ENCODE measurements at places on chromosomes 16 and 17.

DNA sequence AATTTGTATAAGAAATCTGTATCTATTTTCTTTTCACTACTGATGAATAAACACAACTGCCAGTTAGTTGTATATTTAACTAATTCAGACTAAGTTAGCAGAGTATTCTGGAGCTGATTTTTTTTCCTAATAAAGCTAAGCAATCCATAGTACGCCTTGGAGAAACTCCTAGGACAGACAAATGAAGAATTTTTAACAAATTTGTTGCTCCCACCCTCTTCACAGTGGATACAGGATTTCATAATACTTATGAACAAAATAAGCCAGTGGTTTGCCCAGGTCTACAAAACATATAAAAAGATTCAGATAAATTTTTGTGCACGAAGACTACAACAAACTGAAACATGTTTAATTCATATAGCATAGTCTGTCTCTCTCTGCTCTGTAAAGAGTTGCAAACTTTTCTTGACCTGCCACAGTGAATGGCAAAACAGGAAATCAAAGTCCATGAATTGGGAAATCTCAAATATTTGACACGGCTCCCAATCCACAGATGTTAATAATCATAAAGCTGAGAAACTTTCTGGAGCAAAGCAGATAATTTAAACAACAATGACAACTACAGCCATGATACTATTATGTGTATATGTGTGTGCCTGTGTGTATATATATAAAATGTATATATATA is 594 bp upstream of the ABCA6 start:
- DNase-seq, result no peak

DNA sequence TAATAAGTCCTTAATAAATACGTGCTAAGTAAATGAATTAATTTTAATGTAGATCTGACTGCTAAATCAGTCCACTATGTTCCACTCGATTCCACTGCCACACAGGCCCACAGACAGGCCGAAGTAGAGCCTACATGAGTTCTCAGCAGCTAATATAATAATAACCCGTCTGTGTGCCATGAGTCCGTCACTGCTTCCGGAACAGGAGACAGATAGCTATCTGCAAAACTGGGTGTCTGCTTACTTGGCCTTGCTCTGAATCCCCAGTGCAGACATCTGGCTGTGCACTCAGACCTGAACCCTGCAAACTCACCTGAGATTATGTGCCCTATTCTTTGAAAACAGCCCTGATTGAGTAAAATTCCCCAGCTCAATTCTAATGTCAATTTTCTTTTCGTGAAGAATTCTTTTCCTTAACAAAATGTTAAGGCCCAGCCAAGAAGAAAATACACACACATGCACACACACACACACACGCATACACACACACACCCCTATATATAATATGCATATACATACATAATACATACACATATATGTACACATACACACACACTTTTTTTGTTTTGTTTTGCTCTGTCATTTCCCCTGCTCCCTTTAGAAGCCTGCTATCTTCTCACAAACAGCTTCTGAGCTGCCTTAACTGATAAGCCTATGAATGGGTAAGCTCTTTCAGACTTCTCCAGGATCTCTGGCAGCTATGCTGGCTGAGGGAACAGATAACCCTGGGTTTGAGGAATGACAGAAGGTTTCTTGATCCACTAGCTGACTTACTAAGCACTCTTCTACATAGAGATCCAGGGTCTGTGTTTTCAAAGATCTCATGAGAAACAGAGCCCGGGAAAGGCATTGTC is 39.8 kb upstream of the TOM1L1 start:
- no peak for DNase-seq

DNA sequence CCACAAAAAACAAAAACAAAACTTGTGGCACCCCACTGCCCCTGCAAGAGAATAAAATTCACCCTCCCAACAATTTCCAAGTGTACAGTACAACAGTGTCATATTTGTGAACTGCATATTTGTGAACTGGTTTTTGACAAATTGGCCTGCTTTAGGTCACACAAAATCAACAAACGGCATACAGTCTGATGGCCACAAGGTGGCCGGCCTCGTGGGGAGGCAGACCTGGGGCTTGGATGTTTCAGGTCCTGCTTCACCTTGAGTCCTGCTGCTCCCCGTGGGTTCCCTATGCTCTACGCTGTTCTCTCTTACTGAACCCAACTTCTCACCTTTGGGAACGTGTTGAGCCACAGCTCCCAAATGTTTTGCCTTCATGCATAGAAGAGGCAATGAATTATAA is 102.2 kb downstream of the CDK5R1 start:
- no peak for DNase-seq

DNA sequence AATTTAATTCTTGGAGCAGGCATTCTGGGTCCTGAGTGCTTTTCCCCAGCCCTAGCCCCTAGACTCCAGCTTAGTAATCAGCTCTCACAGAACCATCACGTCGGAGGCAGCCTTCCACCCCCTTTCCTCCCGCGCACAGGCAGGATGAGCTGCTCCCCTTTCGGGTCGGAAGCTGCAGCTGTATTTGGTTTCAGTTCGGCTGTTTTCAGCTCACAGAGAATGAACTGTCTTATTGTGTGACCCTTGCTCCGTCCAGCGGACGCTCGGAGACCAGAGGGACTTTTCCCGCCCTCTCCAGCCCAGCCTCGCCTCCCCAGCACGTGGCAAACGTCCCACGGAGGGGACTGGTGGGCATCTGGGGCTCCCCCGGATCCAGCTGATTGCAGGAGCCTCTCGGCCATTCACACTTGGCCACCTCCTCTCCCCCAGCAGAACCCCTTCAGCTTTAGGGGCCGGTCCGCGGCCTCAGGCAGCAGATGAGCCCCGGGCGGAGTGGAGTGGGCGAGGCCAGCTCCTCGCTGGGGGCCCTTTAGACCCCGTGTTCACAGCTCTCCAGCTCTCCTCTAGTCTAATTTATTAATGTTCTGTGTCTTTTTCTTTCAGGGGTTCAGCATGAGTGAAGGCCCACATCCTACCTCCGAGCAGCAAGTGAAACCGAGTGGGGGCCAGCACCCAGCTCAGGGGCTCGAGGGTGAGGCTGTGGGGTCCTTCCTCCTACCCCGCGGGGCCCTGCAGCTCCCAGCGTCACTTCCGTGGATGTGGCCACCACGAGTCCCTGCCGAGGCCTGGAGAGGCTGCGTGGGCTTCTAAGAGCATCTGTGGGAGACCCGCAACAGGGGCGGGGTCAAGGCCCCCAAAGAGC is 863 bp upstream of the UTS2R start:
- DNase-seq, result peak; percentile 7

DNA sequence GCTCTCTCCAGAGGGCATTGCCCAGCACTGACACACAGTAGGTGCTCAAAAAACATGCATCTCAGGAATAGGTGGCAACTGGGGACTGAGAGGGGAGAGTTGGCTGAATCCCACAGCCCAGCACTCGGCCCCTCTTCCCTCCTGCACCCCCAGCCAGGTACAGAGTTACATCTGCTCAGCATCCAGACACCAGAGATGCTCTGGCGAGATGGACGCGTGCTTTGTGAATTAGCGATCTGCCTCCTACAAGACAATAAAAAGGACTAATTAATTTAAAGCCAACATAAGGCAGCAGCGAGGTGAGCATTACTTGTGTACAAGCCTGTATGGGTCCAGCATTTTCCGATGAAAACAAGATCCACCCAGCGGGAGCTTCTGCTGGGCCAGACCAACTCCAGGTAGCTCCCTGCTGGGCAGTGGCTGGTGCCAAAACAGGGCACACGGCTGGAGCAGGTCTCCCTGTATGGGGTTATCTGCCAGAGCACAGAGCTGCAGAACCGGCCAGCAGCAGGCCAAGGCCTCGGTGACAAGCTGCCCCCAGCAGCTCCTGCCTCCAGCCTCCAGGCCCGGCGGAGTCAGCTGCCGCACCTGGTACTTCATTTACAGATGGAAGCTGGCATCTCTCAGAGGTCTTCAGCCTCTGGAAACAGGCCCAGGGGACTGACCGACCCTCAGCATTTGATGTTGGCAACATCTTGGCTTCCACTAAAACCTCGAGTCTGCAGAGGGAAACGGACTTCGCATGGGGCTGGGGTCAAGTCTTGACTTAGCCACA is 219.7 kb upstream of the SDK2 start:
- DNase-seq, result no peak

GRCh38 chr17:5111402-5112204 is at the start of gene ZNF232:
Gene ZNF232, minus strand, starts transcription at chr17:5111878. Its CDS starts 56 bp downstream, at chr17:5111822.
- peak; percentile 91 for DNase-seq

- peak; percentile 41 for DNase-seq
Observed at GRCh38 chr17:8041249-8041928, 2.5 kb downstream of the ALOX15B start.

DNA sequence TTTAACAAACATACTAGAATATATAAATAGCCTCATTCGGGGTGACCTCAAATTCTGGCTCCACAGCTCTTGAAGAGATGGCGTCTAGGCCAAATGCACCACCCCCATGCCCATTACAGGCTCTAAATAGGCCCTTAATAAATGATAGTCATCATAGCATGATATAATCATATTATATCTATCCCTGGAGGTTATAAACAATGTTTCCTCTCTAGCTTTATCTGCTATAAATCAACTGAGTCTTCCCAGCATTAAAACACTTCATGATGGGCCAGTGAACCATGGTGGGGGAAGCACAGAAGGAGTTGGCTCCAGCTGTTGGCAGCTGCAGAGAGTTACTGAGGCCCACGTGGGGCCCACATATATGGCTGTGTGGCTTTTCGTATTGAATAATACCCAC is 214.9 kb upstream of the MPHOSPH6 start:
- no peak for DNase-seq

DNA sequence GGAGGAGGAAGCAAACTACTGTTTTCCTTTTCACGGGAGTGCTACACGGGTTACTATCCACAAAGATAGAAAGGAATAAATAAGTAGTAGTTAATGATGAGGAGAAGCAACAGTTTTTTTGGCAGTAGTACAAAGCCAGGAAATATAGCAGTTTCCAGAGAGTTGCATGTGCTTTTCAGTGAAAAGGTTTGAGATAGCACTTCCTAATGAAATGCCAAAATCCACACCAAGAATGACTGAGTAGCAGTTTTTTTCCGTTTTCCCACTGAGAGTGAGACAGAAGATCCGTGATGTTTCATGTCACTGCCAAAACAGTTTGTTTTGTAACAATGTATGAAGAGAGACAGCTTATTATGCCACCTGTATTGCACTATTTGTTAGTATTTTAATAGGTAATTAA is 129.1 kb downstream of the STX8 start:
- DNase-seq, result no peak

GRCh38 chr17:63685041-63685440 is 14.9 kb downstream of the LIMD2 start:
- no peak for DNase-seq

DNA sequence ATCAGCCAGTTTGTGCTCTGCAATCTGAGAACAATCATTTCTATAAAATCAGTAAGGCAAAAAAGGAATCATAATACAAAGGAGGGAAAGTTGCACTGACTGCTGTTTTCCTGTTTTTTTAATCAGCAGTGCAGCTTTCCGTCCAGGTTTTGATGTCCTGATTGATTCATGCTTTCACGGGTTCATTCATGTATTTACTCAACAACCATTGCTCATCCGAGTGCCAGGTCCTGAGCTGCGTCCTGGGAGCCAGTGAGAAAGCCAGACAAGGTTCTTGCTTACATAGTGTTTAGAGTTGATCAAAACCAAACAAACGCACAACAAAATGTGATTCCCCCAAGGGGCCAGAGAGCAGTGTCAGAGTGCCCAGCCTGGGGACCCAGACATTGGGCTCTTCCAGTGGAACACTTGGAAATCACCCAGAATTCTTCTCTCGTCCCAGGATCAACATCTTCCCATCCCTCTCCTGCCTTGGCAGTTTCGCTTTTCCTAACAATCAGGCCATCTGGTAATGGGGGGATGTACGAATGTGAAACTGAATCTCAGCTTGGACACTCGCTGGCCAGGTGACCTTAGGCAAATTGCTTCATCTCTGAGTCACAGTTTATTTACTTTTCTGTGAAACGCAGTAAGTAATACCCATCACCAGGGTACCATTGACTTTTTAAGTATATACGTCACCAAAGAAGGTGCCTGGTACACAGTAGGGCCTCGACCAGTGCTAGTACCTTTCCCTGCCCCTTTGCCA is 13.3 kb upstream of the C1QL1 start:
- no peak for DNase-seq

DNA sequence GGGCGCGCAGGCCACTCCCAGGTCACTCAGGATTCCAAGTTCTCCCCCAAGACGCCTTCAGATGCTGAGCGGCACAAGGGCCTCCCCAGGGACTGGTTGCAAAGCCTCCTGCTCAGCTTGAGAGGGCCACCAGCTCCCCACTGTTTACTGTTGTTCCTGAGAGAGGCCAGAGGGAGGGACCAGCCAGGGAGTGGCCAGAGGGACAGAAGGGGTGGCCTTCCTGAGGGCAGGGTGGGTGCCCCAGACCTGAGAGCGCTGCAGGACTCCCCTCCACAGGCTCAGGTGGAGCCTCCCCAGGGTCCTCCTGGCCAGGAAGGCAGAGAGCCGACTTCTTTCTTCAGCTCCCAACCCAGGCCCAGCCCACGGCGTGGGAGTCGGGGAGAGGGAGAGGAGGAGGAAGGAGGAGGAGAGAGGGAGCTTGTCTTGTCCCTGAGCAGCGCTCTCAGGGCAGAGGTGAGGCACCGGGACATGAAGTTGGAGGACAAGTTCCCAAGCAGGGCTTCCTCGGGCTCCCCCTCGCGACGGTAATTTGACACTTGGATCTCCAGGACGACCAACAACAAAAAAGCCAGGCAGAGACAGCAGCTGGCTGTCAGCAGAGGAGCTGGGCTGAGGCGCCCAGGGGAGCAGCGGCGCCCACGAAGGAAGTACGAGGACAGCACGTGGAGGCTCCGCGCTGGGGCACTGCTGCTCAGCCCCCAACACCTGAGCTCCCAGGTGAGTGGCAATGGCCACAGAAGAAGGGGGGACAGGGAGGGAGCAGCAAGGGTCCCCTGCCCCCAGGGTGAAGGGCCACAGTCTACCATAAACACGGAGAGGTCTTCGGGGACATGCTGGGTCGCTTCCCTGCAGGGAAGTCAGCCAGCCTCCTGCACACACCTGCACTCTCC is 497 bp downstream of the SMIM5 start:
- peak; percentile 51 for DNase-seq

DNA sequence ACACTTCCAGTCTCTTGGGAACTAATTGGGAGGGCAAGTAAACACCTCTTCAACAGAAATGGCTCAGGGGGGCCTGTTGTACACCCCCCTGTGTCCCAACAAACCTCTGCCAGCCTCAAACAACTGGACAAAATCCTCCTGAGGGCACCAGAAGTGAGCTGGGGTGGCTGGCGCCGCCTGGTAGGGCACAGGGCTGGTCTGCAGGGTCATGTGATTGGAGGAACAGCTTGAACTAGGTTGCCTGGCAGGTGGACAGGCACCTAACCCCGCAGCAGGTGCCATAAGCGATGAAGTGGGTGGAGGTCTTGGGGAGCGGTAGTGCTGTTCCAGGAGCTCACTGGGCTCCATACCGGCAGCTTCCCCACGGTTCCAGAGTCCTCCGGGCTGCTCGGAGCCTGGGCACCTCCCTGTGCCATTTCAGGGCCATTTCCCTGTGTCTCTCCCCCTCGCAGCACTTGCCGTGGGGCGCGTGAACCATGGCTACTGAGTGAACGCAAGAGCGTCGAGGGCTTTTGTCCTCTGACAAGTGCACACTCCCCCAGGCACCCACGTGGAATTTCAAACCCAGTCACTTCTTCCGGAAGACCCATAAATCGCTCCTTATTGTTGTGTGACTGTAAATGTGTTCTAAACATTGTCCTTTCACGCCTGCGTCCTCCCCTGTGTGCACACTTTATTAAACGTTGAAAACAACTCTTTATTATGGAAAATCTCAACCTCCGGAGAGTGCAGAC is 101.5 kb downstream of the SEC14L1 start:
- no peak for DNase-seq

GRCh38 chr16:67666032-67666551 is 458 bp downstream of the ENKD1 start:
- DNase-seq, result no peak
